ENCODE measurements at places on chromosomes 12 and 14.
A peak's percentile ranks its signal among the peaks of the same experiment; 100 is the strongest.

- no peak for DNase-seq
Observed at GRCh38 chr12:55702861-55703260, 4.8 kb downstream of the ITGA7 start.

GRCh38 chr14:99565383-99565782 lies 38.6 kb downstream of the CCDC85C start:
- no peak for DNase-seq

DNA sequence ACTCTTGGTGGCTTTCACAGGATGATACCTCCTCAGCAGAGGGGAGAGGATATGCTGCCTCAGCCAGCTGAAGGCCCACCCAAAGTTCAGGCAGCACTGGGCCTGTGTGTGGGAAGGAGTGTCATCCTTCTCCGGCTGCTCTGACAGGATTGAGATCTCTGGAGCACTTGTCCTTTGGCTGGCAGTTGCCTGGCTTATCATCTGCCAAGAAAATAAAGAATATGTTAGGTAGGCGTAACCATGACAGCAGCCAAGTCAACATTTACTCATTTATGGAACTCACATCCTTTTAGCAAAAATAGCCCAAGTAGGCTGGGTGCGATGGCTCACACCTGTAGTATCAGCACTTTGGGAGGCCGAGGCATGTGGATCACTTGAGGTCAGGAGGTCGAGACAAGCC lies 68.5 kb downstream of the PPFIBP1 start:
- DNase-seq: no peak

DNA sequence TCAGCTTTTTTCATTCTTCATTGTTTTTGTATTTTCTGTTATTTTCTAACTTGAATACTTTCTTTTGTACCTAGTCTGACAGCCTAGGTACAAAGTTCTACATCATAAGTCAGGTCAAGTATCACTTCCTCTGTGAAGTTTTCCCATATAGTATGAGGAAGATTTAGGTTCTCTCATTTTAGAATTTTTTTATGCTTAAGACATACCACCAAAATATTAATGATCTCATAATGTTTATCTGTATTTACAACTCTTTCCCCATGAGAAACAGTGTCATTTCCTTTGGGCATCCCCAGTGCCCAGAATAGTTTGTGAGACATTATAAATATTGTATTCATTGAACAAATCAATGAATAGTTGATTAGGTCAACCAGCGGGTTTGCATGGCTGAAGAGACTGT lies 3.1 kb upstream of the ATF7IP start:
- no peak for DNase-seq

DNA sequence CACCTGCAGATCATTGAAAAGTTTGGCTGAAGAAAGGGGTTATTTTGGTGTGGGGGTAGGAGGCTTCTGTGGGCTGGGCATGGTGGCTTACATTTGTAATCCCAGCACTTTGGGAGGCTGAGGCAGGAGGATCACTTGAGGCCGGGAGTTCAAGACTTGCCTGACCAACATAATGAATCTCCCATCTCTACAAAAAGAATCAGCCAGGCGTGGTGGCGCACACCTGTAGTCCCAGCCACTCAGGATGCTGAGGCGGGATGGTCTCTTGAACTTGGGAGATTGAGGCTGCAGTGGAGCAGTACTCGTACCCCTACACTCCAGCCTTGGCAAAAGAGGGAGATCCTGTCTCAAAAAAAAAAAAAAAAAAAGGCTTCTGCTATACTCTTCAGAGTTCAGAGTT lies 7.0 kb downstream of the DDIT3 start:
- DNase-seq: no peak

GRCh38 chr14:39974036-39974435 lies 541.8 kb upstream of the FBXO33 start:
- DNase-seq: no peak

DNA sequence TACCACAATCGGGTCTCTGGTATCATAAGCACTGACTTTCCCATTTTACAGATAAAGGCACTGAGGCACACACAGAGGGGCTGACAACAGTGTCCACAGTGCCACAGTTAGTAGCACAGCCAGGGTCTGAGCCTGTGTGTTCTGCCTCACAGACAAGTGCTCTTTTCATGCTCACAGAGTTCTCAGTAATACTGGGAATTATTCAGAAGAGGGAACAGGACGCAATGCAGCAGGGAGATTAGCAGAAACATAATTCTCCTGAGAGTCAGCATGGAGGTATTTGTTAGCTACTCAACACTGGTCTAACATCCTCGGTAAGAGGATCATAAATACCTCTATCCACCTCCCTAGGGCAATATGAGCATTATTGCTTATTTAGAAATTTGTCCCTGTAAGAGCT lies 219.3 kb upstream of the EEA1 start:
- no peak for DNase-seq

DNA sequence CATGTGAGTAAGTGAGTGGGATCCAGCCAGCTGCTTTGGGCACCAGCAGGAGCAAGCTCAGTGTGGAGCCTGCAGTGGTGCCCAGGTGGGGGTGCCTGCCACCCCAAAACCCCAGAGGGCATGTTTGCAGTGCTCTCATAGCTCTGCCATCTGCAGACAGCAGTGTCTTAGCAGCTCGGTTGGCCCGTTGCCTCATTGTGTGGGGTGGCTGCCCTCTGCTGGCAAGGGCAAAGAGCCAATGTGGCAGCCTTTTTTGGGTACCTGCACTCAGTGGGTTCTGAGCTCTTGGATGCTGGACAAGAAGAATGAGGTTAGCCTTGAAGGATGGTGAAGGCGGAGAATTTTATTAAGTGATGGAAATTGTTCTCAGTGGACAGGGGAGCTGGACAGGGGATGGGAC lies 52.3 kb downstream of the NEUROD4 start:
- DNase-seq: peak; percentile 67

DNA sequence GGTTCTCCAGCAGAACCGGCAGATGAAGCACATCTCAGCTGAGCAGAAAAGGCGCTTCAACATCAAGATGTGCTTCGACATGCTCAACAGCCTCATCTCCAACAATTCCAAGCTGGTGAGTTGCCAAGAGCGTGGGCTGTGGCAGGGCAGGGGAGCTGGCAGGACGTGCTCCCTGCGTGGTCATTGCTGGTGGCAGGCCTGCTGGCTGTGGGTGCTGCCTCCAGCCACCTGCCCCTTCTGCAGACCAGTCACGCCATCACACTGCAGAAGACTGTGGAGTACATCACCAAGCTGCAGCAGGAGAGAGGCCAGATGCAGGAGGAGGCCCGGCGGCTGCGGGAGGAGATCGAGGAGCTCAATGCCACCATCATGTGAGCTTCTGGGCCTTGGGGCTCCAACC lies 35.8 kb downstream of the IL31 start:
- DNase-seq: no peak

- no peak for DNase-seq
Observed at GRCh38 chr12:76813265-76813664, 49.4 kb downstream of the ZDHHC17 start.

GRCh38 chr12:51622564-51622963 lies 31.5 kb downstream of the SCN8A start:
- no peak for DNase-seq

DNA sequence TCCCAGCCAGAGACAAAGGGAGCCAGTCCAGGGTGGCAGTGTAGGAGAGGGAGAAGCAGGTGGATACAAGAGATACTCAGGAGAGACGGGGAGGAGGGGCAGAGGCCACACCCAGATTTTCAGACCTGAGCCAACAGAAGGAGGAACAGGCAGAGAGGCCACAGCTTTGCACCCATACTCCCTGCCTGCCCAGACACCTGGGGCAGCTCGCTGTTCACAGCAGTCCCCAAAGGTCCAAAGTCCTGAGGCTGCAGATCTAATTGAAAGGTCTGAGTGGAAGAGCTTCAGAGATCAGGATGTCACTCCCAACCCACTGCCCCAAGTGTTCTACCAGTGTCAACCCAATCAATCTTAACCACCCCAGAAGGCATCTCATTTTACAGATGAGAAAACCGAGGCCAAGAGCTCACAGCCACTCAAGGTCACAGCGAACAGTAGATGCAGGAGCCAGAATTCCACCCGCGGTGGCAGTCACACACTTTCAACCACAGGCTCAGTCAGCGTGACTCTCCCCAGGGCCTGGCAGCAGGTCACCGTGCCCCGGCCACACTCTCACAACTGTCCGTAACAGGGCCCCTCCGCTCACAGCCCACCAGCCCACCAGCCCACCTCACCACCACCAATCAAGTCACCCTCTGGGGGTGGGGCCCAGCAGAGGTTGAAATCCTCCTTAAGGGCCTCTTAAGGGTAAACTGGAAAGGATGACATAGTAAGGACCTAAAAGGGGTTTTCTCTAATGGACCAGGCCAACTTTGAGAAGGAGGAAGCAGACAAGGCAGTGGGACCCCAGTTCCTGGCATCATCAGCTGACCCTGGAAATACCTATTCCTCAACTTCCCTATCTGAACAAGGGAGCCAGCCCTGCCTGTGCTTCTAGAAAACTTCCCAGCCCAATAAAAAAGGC lies 33.3 kb downstream of the ACTN1 start:
- DNase-seq: no peak

DNA sequence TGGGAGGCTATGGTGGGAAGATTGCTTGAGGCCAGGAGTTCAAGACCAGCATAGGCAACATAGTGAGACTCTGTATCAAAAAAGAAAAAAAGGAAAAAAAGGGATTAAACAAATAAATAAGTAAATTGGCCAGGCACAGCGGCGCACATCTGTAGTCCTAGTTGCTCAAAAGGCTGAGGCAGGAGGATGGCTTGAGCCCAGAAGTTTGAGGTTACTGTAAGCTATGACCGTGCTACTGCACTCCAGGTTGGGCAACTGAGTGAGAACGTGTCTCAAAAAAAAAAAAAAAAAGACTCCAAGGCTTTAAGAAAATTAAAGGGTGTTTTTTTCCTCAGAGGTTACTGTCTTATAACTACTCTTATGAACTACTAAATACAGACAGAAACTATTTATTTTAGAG lies 11.7 kb downstream of the BEST3 start:
- DNase-seq: no peak

DNA sequence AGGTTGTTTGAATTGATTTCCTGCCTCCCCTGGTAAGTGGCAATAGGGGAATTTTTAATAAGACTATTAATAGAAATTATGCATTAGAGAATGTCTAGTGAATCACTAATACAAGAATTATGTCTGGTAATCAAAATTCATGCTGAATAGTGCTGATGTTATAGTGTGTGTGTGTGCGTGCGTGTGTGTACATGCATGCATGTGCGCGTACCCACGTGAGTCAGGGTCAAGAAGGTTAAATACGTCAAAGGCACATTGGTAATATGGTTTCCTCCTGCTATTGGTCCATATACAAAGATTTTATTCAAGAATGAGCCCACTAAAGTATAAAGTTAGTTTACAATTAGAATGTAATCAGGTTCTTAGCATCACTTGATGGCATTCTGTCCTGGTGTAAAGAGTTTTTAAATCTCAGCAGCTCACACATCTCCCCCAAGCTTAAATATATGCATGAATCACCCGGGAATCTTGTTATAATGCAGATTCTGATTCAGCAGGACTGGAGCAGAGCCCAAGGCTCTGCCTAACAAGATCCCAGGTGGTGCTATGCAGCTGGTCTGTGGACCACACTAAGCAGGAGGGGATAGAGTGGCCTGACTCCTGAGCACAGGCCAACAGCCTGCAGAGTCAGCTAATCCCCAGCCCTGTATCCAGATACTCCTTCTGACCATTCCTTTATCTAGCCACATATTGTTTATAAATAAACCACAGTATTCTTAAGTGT lies 43.9 kb downstream of the TTC9 start:
- no peak for DNase-seq

- no peak for DNase-seq
Observed at GRCh38 chr12:20351406-20351805, 16.9 kb upstream of the PDE3A start.

DNA sequence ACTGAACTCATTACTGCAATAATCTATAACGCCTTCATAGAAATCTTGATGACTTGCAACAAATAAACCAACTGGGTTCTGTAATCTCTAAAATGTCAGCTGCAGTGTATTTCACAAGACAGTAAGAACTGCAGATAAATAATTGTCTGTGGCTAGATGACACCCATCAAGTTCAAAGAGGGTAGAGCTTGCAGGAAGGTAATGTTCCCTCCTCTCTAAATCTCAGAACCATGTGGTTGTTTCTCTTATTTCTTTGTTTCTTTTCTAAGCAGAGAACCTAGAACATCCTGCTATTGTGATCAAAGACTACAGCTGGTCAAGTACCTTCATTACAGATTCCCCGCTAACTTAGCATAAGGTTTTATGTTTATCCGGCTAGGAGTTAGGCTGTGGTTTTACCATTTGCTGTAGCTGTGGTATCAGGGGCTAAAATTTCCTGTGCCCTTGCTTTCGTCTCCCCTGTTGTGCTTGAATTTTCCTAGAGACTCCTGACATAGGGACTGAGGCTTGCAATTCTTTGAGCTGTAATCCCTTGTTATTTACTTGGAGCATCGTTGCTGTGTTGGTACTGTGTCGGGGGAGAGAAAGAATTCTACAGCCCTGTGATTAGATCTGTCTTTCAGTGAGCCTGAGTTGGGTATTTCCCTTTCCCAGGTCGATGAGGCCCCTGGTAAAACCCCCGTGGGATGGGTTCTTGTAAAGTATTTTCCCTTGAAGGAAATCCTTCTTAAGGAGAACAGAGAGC lies 253.1 kb upstream of the BTG1 start:
- no peak for DNase-seq
